ENCODE measurements at places on chromosomes 12 and 14.

DNA sequence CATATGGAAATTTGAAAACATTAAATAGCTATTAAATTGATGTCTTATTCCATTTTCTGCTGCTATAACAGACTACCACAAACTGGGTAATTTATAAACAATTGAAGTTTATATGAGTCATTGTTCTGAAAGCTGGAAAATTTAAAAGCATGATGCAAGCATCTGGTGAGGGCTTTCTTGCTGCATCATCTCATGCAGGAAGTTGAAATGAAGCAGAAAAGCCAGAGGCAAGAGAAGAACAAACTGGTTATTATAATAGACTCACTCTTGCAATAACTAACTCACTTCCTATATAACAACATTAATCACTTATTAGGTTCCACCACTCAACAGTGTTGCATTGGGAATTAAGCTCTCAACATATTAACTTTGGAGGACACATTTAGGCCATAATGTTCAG lies 1277.4 kb downstream of the LRFN5 start:
- no peak for DNase-seq

DNA sequence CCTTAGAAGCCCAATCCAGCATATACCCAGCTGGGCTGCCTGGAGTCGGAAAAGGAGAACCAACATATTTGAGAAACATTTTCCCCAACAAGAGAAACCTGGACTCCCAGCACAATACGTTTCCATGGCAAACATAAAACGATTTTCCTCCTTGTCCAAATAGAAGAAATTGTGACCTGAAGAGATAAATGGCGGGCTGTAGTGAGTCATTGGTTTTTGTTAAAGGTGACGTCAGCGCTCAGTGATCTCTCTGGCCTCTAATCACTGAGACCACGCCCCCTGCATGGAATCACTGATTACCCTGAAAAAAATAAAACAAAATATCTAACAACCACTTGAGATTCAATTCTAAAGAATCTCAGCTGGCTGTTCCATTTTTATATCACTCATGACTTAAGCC lies 6.0 kb downstream of the CCDC60 start:
- DNase-seq: no peak

GRCh38 chr14:72644038-72644437 lies 249.9 kb downstream of the DPF3 start:
- DNase-seq: no peak

DNA sequence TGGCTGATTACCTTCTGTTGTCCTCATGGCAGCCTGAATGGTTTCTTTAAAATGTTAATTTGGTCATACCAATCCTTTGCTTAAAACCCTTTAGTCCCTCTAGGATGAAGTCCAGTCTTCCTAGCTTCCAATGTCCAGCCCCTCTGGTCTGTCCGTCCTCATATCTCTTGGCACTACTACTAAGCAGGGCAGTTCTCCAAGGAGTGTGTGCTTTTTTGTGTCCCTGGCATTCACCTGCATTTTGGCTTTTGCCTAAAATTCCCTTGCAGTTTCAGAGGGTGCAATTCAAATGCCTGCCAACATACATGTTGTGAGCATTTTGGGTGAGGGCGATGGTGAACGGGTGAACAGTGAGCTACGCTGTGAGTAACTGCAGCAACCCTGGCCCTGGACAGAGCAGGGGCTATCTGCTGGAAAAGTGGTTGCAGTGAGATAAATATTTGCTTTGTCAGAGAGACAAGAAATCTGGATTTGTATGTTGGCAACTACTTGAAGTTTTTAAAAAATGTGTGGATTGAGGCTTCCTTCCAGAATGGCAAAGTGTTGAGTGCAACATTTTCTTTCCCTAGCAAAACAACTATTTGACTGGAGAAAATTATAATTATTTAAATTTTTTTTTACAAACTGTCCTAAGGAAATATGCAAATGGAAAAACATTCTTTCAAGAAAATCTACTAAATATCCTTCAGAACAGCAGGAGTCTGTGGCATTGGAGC lies 14.6 kb downstream of the GALNT8 start:
- no peak for DNase-seq

DNA sequence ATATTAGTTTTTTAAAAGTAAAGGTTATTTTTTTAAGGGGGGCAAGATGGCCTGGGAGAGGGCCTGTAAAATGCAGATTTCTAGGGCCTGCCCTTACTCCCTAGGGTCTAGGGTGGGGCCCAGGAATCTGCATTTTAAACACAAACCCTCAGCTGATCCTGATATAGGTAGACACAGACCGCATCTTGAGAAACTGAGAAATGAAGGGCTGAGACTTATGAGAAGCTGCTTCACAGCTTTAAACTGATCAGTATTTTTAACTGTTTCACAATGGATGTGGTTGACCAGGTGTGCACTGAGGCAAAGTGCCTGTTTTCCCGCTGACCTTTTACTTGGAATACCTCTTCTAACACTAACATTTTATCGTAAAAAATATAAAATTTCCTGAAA lies 84.0 kb downstream of the CCDC88C start:
- DNase-seq: no peak

DNA sequence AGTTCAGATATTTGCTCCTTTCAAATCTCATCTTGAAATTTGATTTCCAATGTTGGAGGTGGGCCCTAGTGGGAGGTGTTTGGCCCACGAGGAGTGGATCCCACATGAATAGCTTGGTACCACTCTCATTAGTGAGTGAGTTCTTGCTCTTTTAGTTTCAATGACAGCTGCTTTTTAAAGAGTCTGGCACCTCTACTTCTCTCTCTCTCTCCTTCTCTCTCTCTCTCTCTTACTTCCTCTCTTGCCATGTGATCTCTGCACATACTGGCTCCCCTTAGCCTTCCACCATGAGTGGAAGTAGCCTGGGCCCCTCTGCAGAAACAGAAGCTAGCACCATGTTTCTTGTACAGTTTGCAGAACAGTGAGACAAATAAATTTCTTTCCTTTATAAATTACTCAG lies 25.1 kb downstream of the GPR65 start:
- no peak for DNase-seq

DNA sequence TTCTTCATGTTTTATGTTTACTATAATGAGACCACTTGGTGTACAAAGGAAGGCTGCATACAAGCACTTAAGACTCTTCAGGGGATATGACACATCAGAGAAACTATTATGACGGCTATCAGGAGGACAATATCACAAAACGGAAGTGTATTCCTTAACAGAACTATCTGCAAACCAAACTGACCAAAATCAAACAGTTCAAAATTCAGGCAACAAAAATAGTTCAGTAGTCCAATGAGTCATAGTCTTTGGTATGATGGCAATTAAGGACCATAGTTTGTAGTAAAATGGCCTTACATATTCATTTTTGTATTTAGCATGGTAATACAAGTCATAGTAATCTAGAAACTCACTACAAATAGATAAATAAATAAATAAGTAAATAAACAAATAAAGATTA lies 1638.7 kb upstream of the SEL1L start:
- DNase-seq: no peak

DNA sequence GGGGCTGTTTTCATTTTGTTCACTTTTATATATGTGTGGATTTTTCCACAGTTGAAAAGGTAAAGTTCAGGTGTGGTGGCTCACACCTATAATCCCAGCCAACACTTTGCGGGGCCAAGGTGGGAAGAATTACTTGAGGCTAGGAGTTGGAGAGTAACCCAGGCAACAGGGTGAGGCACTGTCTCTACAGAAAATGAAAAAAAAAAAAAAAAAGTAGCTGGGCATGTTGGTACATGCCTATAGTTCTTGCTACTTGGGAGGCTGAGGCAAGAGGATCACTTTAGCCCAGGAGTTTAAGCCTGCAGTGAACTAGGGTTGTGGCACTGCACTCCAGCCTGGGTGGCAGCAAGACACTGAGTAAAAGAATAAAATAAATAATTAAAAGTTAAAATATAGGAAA lies 326.5 kb downstream of the NAV3 start:
- DNase-seq: no peak

DNA sequence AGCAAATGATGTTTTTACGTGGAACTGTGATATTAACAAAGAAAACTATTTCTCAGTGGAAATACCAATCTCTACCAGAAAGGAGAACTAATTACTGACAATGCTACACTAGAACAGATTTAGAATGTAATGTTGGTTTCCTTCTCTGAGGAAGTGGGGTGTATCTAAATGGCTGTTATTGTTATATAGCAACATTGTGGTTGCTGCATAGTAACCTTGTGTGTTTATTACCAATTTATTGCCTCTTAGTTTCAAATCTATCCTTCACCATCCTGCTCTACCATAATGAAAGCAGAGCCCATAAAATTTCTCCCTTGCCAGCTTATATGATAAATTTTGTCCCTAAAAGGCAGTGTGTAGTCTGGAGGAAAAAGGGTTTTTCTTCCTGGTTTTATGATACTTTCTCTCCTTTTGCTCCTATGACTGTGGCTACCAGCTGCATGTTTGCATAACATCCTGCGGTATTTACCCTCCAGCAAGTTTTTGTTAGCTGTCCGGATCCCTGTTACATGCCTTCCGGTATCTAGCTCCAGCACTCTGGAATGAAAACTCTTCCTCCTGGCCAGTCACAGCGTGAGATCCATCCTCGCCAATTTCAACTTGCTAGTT lies 5.7 kb upstream of the KLRK1 start:
- DNase-seq: no peak

GRCh38 chr12:95548056-95548538 lies 3.2 kb downstream of the USP44 start:
- no peak for DNase-seq

DNA sequence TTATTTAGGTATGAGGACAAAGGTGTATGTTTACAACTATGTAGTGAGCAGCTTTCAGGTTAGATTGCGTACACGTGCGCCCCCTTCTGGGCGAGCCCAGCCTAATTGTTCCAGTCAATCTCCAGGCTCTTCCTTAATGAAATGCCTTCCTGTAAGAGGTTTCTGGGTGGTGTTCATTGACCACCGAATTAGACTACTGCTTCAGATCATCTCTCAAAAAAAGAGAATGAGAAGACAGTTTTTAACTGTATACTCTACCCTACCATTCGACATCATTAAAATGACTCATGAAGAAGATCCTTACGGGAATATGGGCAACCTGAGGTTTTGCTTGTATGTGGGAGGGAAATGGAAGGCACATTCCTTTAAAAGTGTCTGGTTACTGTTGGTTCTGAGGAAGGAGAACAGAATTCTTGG lies 2.1 kb downstream of the LUM start:
- DNase-seq: peak; percentile 4

- no peak for DNase-seq
Measured at GRCh38 chr12:76080729-76081415, 3.6 kb downstream of the NAP1L1 start.

- DNase-seq: no peak
Measured at GRCh38 chr12:19546611-19547162, 107.4 kb downstream of the AEBP2 start.

- DNase-seq: no peak
Measured at GRCh38 chr12:50732591-50732990, 31.3 kb upstream of the ATF1 start.

GRCh38 chr12:7656121-7656520 lies 9.6 kb downstream of the APOBEC1 start:
- no peak for DNase-seq

DNA sequence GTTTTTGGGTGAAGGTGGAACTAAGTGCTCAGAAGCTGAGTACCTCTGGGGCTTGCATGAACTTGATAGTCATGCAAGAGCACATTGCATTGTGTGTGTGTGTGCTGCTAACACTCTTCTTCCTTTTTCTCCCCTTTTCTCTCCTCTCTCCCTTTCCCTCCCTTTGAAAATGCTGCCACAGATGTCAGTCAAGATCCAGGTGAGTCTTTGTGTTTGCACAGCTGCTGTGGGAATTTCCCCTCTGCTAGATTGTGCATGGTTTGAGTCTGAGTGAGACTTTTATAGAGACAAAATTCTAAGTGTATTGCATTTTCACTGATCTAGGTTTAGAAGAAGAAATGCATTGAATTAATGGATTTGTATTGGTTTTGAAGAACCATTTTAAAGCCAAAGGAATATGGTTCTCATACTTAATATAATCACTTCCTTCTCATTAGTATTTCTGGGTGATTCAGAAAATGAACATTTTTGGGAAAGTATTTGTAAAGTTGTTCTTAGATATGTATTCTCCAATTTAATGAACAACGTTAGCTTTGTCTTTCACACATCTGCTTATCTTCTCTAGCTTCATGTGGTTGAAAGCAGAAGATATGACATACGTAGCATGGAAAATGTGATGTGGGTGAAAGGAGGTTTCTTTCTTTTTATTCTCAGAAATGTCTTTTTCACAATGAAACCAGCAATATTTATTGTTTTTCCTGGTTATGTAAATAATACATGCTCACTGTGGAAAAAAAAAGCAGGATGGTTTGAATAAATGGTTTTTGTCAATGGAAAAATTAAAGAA lies 108.5 kb downstream of the NRXN3 start:
- DNase-seq: no peak

DNA sequence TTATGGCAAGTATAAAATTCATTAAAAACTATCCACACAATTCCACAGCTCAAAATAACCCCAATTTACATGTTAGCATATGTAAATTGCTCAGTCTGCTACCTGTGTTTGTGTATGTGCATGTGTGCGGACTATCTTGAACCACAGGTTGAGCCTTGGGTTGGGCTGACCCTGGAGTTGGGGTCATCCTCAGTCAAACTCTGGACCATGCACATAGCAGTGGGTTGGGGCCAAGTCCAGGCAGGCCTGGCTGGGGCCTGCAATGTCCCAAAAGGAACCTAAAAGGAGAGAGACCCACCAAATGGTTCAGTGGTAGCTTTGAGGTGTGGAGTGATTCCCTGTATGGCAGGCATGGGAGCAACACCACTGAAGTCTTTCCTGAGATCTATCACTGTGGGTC lies 156.1 kb downstream of the FOXN3 start:
- no peak for DNase-seq

DNA sequence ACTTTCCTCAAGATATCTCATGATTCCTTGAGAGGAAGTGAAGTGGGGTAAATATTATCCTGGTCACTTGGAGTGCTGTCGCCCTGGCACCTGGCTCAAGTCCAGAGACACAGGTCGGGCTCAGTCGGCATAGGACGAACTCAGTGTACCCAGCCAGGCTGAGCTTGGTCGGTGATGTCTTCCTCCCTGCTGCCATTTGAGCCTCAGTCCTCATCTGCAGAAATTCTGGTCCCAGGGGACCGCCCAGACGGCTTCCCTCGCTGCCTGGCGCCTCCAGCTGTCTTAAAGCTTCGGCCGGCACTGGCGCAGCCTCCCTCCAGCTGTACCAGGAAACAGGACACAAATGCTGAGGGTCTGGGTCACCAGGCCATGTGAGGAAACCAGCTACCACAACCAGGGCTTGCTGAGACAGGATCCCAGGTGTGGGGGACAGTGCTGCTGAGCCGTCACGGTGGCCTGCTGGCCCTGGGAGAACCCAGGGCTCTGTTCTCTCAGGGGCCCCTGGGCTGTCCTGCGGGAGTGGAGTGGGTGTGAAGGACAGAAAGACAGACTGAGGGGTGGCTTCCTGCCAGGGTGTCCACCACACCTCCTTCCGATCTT lies 5.0 kb upstream of the KLC1 start:
- DNase-seq: no peak

- no peak for DNase-seq
Measured at GRCh38 chr14:38039496-38039895, 168.2 kb upstream of the SSTR1 start.
